GM10248 (cell line): ENCODE measurements at places on chromosomes 1 and 21.

- no peak for DNase-seq
These were observed 35.5 kb downstream of the TTC13 start for GRCh38 chr1:230943048-230943593.

- DNase-seq: peak; percentile 54
These were observed 1.3 kb downstream of the AHDC1 start for GRCh38 chr1:27602462-27603308.

- DNase-seq: peak; percentile 67
These were observed 38.2 kb upstream of the WASF2 start for GRCh38 chr1:27527890-27528817.

GRCh38 chr21:16821588-16821987, 691.3 kb upstream of the CXADR start:
- no peak for DNase-seq
